ENCODE measurements at places on chromosomes 16 and 17. TPM values are rescaled to one million over a fixed set of nuclear protein-coding genes. Genes with fewer than 3 reads are reported as not detected.

- peak; percentile 96 for DNase-seq
Measured at GRCh38 chr16:53098526-53099317, 43.9 kb downstream of the CHD9 start.

DNA sequence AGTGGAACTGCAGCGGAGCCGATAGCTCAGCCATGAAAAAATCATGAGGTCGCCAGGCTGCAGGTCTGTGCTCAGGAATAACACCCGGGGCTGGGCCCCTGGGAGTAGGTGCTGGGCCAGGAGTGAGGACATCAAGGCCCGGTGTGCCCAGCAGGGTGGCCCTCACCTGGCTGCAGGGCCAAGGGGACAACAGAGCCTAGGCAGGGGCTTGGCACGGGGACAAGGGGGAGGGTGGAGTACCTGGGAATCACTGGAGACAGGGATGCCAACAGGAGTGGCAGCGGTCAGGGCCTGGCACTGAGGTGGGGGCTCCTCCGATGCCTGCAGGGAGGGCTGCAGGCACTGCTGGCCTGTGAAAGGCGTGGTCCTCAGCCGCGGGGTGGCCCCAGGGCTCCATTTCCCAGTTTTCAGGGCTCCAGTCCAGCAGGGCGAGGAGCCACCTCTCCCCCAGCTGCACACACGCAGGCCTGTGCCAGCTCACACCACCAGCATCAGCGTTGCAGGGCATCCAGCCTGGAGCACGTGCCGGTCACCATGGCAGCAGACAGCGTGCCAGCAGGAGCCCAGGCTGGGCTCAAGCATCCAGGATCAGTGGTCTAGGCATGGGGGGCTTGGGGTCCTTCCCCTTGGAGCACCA, 4.7 kb upstream of the FSCN2 start:
- DNase-seq, result peak; percentile 21

- DNase-seq, result no peak
Measured at GRCh38 chr16:86869288-86870022, 291.1 kb downstream of the FOXL1 start.

The TGFB1I1 gene
- total RNA-seq, result 30.0 TPM

The TNFRSF12A gene
- 103 TPM for total RNA-seq

Measured in IMR-90 (cell line).